T-helper 2 cell (primary cell): ENCODE measurements at places on chromosomes 11 and 22.
A peak's percentile ranks its signal among the peaks of the same experiment; 100 is the strongest.

DNA sequence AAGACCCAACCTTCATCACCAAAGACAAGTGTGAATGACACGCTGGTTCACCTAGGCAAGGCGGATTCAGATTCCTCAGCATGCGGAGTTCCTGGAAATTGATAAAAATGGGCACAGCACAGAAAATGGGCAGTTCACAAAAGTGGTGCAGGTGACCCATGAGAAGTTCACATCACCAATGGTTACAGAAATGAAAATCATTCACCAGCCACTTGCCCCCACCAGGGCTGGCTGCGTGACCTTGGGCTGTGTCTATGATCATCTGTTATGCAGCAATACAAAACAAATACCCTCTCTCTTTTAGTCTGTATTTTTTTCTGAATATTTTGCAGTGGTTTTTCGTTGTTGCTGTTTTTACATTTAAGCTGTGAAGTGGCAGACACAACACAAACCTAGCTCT lies 415.9 kb downstream of the TBC1D22A start:
- DNase-seq: no peak

GRCh38 chr11:90757849-90758494 lies 535.1 kb upstream of the CHORDC1 start:
- no peak for DNase-seq

- DNase-seq: no peak
Measured at GRCh38 chr11:33866936-33867335, 24.9 kb downstream of the LMO2 start.

- DNase-seq: no peak
Measured at GRCh38 chr22:28222052-28222451, 303.0 kb upstream of the PITPNB start.

- DNase-seq: no peak
Measured at GRCh38 chr22:33220476-33221080, 162.4 kb upstream of the SYN3 start.

DNA sequence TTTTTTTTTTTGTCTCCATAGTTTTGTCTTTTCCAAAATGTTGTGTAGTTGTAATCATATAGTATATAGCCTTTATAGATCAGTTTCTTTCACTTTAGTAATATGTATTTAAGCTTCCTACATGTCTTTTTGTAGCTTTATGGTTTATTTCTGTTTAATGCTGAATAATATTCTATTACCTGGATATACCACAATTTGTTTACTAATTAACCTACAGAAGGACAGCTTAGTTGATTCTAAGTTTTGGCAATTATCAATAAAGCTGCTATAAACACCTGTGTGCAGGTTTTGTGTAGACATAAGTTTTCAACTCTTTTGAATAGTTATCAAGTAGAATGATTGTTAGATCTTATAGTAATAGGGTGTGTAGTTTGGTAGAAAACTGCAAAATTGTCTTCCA lies 130.3 kb upstream of the CARD18 start:
- DNase-seq: no peak

DNA sequence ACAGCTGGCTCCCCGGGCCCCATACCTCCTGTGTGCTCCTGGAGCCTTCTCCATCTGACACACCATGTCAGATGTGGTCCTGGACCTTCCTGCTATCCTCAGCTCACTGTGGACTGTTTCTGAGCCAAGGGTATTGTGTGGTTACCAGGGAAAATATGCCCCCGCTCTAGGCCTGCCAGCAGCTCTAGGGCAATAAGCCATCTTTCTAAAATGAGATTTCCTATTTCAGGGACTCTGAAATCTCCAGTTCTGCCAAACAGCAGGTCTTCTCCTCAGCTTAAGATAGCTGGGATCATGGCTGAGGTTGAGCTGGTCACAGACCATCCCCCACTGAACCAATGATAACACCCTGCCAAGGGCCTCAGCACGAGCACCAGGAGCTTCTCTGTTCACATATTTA lies 227.6 kb downstream of the ST3GAL4 start:
- no peak for DNase-seq

- peak; percentile 36 for DNase-seq
Measured at GRCh38 chr11:19970944-19971343, 189.3 kb downstream of the DBX1 start.

DNA sequence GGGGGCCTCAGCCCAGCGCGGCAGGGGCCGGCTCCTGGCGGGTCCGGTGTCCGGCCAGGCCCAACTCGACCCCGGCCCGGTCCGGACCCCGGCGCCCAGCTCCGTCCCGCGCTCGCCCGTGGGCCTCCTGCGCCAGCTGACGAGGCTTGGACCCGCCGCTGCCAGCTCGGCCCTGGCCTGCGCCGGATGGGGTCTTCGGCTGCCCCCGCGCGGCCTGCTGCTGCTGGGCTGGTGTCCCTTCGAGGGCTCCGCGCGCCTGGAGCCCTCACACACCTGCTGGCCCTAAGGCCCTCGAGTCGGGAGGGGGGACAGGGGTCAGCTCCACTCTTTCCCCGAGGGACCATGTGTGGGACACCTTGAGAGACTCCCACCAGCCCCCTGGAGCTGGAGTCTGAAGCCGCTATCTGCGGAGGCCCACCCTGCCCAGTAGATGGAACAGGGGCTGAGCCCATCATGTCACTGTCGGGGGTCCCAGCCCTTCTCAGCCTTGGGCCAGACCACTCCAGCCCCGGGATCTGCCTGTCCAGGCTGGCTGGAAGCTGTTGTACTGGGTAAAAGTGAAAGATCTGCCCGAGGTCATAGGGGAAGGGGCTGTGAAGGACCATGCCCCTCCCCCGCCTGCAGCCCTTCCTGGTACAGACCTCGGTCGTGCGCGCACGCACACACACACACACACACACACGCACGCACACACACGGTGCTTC lies 768 bp upstream of the CDKN1C start:
- DNase-seq: no peak

DNA sequence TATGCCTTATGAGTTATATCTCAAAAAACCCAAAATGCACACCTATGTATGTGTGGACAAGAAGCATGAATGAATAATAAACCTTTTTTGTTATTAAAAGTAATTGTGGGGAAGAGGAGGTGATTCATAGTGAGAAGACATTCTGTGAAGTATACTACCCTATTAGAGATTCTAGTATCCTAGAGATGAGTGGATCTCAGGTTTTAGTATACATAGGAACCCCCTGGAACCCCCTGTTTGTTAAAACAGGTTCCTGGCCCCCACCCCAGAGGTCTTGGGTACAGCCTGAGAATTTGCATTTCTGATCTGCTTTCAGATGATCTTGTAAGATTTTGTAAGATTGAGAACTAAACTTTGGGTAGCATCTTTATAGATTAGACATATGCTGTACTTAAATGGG lies 17.5 kb downstream of the NUCB2 start:
- DNase-seq: no peak

- no peak for DNase-seq
Measured at GRCh38 chr11:65002706-65003105, 5.9 kb upstream of the BATF2 start.

GRCh38 chr11:99271527-99271926 lies 250.8 kb downstream of the CNTN5 start:
- no peak for DNase-seq

- no peak for DNase-seq
Measured at GRCh38 chr11:30635401-30635989, 49.3 kb upstream of the MPPED2 start.

DNA sequence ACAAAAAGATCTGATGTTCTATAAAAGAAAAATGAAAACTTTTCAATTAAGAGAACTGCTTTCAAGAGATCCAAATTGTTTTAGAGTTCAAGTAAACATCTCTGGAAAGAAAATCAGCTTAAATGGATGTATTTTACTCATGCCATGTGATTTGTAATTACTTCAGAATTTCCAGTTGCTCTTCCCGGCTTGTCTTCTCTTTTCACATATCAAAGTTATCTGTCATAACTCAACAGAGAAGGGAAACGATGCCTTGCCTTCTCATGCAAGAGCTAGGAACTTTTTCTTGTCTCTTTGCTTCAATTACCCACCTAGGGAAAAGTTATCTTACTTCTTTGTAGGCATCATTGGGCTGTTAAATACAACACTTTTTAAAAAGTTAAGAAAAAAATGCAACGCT lies 255.2 kb upstream of the POU2AF2 start:
- DNase-seq: no peak

GRCh38 chr11:122181893-122182292 lies 65.9 kb upstream of the BLID start:
- DNase-seq: no peak

GRCh38 chr11:93564895-93565294 lies 21.7 kb upstream of the SMCO4 start:
- DNase-seq: no peak

DNA sequence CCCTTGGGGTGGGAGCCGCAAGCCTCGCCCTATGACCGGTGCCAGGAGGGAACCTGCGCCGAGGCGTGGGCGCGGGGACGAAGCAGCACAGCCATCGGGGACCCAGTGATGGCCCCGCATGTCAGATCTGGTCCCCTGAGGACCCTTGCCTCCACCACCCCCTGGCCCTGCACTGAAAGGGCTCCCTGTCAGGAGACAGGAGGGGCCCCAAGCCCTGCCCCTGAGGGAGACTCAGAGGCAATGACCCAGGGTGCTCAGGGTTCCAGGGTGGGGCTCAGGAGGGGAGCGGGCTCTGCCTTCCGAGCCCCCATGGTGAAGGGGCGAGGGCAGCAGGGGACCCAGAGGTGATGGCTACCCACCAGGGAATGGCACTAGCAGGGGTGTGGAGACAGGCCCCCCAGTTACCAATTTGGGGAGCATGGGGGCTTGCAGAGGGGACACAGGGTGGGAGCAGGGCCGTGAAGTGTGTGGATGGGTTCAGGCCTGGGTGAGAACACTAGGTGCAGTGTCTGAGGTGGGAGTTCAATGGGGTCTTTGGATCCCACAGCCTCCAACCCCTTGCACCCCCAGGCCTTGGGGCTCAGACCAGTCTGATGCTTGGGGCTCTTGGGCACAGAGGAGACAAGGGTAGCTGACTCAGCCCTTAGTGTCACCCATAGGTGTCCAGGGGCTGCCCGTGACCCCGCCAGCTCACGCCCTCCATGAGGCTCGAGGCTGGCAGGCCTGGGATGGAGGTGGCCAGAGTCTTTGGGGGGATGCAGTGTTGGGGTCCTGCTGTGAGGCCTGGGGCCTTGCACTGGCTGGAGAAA lies 499 bp downstream of the LRRC56 start:
- no peak for DNase-seq

DNA sequence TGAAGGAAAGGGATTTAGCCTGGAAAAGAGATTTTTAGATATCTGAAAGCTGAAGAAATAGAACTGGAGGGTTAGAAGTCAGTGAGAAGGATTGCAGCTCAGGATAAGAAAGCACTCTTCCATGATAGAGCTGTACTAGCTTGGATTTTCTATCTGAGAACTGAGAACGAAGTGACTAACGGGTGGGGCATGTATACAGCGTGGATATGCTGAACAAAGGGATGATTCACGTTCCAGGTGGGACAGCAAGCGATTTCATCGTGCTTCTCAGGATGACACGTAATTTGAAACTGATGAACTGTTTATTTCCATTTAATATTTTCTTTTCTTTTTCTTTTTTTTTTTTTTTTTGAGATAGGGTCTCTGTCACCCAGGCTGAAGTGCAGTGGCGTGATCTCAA lies 53.0 kb downstream of the GRAMD1B start:
- no peak for DNase-seq

DNA sequence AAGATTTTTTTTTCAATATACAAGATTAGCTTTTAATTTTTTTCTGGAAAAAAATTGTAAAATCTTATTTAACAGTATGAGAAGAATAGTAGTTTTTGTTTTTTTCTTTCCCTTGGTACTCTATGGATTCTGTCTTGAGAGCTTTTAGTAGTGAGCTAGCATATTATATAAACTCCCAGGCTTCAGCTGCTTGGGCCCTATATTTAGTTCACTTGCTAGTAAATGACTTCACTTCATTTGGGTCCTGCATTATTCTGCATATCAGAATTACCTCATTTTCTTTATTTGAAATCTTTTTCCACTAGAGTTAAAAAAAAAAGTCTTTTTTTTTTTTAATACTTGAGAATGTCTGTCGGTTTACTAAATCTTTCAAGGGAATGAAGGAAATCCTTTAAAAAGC lies 33.1 kb downstream of the HIPK3 start:
- DNase-seq: no peak

DNA sequence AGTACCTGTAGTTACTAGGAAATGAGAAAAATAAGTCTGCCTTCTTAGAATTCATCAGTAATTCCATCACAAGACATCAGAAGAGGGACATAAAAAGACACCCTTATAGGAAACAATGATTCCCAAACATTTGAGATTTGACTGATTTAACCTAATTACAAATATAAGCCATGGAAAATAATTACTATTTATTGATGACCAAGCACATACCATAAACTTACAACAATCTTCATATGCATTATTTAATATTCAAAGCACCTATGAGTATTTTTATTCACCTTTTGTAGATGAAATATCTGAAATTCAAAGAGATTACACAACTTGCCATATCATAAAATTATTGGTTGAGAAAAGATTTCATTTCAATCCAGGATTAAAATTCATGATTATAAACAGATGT lies 14.6 kb upstream of the OR52D1 start:
- no peak for DNase-seq

DNA sequence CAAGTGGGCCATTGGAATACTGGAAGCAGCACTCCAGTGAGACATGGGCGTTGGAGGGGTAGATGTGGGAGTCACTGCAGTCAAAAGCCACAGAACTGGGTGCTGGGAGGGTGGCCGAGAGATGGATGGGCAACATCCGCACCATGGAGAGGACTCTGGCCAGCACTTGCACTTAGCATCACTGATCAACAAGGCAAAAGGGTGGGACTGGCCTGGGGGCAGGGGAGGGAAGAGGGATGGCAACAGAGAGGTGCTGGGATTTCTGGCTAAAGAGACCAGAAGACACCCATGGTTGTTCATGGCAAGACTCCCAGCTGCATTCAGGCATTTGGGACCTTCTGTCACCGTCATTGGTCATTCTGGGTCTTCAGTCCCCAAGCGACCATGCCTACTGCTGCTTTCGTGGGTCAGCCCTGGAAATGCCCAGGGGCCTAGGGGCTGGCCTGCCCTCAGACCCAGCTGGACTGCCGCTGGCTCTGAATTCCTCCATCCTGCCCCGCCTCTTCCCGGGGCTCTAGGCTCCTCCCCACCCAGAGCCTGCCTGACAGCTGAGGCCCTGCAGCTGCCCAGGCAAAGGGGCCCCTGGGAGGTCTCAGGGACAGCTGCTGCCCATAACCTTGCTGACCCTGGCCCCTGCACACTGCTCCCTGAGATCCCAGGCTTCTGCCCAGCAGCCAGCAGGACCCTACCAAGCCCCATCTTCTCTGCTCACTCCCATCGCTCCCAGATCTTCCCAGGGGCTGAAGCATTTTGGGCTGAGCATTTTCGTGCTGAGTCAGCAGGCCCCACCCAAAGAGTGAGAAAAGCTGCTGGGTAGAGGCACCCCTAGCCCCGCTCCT lies 13.0 kb upstream of the CDC42EP2 start:
- no peak for DNase-seq

- DNase-seq: no peak
Measured at GRCh38 chr11:122711831-122712381, 56.4 kb downstream of the UBASH3B start.
